ENCODE measurements at places on chromosomes 7 and 10.

GRCh38 chr7:133530682-133531081 lies 277.8 kb downstream of the EXOC4 start:
- no peak for DNase-seq

- no peak for DNase-seq
Observed at GRCh38 chr10:51421853-51422252, 277.5 kb downstream of the CSTF2T start.

GRCh38 chr10:95793401-95794045 lies 37.6 kb downstream of the ENTPD1 start:
- no peak for DNase-seq

GRCh38 chr7:92335574-92335973 lies 89.8 kb downstream of the ANKIB1 start:
- no peak for DNase-seq

- no peak for DNase-seq
Observed at GRCh38 chr10:16811292-16811691, 5.9 kb downstream of the RSU1 start.

DNA sequence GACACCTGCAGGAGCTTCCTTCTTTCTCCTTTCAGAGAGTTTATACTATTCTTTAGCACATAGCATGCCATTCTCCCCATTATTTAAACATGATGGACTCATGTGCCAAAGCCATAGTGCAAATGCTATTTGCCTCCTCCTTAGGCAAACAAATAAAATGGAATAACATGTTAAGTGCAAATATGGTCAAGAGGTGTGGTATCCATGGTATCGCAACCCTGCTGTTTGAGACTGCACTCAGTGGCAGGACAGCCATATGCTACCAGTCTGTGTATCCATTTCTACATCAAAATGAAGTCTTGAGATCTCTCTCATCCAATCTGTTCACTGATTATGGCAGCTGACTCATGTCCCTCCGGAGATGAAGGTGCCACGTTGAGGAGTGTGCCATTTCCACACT lies 22.8 kb downstream of the HEPACAM2 start:
- DNase-seq, result no peak

DNA sequence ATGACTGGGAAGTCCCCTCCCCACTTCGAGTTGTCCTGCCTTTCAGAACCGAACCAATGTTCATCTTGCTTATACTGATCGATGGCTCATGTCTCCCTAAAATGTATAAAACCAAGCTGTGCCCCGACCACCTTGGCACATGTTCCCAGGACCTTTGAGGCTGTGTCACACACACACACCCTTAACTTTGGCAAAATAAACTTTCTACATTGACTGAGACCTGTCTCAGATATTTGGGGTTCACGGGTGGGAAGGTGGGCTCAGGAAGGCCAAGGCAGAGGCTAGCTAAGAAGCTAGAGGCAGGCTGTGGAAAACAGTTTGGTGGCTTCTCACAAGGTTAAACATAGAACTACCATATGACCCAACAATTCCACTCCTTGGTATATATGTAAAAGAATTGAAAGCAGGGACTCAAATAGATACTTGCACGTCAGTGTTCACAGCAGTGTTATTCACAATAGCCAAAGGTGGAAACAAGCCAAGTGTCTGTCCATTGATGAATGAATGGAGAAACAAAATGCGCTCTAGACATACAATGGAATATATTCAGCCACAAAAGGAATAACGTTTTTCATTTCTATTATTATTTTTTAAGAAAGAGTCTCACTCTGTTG lies 15.4 kb downstream of the PRF1 start:
- DNase-seq, result no peak

GRCh38 chr7:134662166-134662870 lies 15.7 kb downstream of the BPGM start:
- DNase-seq, result no peak

- DNase-seq, result no peak
Observed at GRCh38 chr7:138838166-138838565, 40.2 kb upstream of the ATP6V0A4 start.

- DNase-seq, result no peak
Observed at GRCh38 chr7:158821171-158822031, 7.9 kb downstream of the ESYT2 start.

GRCh38 chr7:93837245-93837644 lies 53.3 kb downstream of the TFPI2 start:
- DNase-seq, result no peak

GRCh38 chr7:37982423-37982822 lies 62.0 kb downstream of the EPDR1 start:
- no peak for DNase-seq

DNA sequence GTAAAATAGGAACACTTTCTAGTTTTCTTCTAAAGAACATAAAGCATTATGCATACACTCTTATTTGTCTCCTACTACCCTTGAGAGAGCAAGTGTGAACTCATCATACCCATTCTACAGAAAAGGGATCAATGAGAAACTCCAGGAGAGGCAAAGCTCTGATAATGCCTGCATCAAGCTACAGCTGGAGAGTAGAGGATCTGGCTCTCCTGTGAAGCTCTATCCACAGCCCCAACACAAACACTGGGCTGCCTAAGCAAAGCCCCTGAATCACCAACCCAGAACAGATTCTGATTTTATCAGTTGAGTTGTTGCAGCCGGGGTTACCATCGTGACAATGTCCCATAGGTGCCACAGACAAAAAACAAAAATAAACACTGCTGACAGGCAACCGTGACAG lies 74.9 kb downstream of the NUDCD3 start:
- DNase-seq, result no peak

DNA sequence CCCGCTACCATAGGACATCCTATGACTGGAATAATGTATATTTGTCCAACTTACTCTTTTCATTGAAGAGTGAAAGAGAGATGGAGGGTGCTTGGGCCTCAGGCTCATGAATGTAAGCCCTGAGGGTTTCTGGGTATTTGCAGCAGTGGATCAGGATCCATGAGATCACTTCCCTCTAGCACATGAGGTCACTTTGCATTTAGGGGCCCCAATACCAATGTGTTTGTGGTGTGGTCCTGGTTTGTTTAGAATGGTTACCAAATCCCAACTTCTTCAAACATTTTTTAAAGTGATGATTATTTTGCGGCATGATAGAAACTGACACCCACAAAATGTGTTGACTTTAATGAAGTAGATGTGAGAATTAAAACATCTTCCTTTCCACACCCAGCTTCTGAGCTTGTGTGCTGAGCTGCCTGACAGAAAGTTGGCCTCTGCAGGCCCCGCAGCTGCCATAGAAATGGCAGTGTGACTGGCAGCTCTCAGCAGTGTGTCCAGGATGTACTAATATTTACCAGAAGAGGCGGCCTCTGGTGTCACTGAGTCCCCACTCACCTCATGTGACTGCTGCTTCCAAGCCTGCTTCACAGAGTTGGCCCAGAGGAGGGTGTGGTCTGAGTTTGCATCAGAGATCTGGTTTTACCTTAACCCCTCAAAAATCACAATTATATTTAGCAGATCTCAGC lies 447.6 kb upstream of the NPVF start:
- DNase-seq, result no peak

- DNase-seq, result no peak
Observed at GRCh38 chr10:97875391-97875790, 25.7 kb downstream of the GOLGA7B start.

GRCh38 chr10:128576943-128577670 lies 450.9 kb upstream of the MKI67 start:
- no peak for DNase-seq

DNA sequence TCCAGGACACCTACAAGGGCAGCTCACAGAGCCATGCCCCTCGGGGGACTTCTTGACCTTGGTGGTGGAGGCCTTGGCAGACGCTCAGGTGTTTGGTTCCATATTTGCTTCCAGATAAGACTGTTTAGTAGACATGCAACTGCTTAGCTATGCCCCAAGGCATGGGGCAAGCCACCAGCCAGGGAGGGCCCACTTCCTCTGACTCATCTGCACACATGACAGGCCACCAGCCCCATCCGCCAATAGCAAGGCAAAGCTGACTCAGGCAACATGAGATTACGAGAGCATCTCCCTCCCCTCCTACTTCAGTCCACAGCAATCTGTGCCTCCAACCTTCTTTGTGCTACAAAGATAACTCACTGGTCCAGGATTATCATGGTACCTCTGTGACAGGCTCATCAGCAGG lies 54.9 kb downstream of the KCNMA1 start:
- peak; percentile 5 for DNase-seq

GRCh38 chr10:22641743-22642142 lies 72.6 kb downstream of the PIP4K2A start:
- no peak for DNase-seq

- no peak for DNase-seq
Observed at GRCh38 chr7:30986738-30987137, 23.0 kb downstream of the GHRHR start.

DNA sequence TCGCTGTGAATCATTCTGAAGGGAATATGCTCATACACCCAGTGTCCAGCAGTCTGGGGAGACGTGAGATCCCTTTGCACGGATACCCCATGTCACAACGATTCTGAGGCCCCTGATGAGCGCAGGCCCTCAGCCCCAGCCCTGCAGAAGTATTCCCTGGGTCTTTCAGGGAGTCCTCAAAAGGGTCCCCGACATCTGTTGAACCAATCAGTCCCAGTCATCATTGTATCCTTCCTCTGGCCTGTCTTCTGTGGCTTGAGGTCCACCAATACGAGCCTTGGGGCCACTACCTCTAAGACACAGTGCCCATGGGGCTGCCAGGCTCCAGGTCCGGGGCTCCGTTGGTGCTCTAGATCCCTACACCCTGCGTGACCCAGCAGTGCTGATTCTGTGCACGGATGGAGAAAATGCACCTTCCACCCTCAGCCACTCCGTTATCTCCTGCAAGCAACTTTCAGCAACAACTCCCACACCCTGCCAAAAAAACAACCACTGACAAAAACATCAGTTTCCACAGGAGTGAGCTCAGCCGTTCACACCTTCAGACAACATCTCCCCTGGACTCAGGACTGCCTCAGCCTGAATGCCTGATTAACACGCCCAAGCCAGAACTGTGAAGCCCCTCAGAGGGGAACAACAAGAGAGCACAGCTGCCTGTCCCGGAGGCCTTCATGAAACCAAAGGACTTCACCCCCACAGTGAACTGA lies 46.9 kb upstream of the KDM7A start:
- DNase-seq, result no peak

GRCh38 chr7:133365917-133366316 lies 113.0 kb downstream of the EXOC4 start:
- DNase-seq, result no peak

DNA sequence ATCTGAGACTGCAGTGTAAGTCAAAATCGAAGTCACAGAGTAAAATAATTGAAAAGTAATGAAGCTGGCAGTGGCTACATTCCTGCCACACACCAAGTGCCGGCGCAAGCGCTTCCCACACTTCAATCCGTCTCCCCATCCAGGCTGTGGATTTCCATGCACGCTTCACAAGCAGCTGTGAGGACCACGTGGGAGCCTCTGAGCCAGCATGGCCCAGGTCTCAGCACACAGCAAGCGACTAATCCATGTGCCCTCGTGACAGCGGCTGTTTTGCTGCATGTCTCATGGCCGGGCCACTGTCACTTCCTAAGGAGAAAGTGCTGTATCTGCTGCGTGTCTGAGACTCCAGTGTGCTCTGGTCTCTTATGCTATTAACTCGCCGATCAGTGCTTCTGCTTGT lies 566.9 kb downstream of the DNAJB6 start:
- DNase-seq, result no peak

- no peak for DNase-seq
Observed at GRCh38 chr7:135736586-135737305, 8.8 kb upstream of the SLC13A4 start.

GRCh38 chr7:129824291-129825208 lies 128.2 kb downstream of the UBE2H start:
- DNase-seq, result peak; percentile 16

- no peak for DNase-seq
Observed at GRCh38 chr10:124106241-124106879, 13.0 kb upstream of the CHST15 start.

- no peak for DNase-seq
Observed at GRCh38 chr7:64905547-64905946, 2.5 kb downstream of the ZNF273 start.

DNA sequence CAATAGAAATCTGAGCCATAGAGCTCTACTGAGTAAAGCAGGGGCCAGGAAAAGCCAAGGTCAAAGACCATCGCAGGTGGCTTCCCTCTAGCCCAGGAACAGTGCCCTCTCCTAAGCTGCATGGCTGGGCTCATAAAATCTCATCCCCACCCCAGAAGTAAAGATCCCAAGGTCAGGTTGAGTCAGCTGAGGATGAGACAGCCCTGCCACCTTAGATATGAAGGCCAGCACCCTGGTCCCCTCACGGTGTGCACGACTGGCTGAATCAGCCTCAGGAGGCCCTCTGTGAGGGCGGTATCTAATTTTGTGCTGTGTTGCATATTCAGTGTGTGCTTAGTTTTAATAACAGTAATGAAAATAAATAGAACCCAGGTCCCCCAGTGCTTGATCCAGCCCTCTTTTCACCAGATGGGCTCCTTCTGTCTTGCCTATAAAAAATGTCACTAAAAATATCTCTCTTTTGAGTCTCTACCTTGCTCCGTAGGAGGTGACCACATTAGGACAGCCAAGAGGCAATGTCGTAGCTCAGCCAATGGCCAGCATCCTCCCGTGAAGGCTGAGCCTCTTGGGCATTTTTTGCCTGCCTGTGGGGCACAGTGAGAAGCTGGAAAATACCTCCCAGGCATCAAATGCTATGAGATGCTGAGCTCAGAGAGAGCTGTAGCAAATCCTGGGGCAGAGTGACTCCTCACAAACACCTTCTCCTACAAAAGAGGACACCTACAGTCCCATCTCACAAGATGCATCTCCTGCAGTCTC lies 424.0 kb downstream of the PLXNA4 start:
- DNase-seq, result no peak

GRCh38 chr7:50828116-50828515 lies 45.4 kb upstream of the GRB10 start:
- DNase-seq, result no peak

- peak; percentile 42 for DNase-seq
Observed at GRCh38 chr10:103584216-103585010, 90.9 kb downstream of the NEURL1 start.

DNA sequence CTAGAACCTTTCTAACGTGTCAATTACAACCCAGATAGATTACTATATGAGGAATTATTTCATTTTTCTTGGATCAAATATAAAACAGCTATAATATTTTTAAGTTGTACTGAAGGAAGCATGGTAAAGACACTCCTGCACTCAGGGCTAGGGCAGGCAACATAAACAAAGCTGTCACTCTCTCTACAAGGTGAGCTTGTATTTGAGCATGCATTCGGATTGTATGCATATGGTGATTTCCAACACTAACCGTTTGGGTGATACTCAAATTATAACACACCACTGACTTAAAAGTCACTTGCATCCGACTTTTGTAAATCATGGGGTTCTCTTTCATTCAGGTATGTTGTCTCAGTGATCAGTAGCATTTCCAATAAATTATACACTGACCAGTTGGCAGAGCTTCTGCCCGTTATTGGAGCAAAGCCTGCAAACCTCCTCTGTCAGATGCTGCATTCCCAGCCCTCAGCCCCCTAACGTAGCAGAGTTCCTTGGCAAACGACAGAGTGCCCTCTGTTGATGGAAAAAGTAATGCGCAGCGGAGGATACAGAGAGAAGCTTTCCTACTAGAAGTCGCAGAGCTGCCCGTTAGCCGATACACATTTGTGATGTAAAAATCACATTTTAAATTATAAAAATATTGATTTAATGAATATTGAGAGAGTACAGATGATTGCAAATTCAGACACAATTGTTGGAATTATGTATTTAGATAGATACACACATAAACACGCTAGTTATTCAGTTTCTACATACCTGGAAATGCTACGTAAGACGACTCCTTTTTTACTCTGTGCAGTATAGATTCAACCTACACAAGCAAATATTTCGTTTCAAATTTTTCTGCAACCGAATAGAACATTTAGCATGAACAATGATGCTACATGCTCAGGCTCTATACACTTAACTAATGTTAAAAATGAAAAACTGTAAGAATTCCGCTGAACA lies 173.9 kb upstream of the SP4 start:
- no peak for DNase-seq

- no peak for DNase-seq
Observed at GRCh38 chr7:87127019-87127418, 25.2 kb upstream of the DMTF1 start.

Measured in stimulated activated CD8-positive, alpha-beta memory T cell treated with anti-CD3 and anti-CD28 coated beads, Interleukin-2, amount 100 ng/mL, for 48 hours (primary cell).